ENCODE measurements at places on chromosomes 4 and X.

DNA sequence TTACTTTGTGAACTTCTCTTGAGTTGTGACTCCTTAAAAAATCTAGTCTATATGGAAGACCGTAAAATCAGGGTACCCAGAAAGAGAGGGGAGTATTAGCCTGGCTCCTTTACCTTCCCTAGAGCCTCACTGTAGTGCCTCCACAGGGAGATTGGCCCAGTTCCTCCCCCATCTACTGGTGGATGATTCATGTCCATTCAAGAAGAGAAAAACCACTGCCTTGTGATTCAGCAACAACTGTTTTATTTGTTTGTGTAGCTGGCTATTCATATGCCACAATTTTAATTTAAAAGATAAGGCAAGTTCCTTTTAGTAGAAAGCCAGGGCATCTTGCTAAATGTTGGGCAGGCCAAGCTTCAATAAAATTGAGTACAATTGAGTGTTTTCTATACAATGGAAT is 221.8 kb upstream of the KCNIP4 start:
- DNase-seq, result no peak

DNA sequence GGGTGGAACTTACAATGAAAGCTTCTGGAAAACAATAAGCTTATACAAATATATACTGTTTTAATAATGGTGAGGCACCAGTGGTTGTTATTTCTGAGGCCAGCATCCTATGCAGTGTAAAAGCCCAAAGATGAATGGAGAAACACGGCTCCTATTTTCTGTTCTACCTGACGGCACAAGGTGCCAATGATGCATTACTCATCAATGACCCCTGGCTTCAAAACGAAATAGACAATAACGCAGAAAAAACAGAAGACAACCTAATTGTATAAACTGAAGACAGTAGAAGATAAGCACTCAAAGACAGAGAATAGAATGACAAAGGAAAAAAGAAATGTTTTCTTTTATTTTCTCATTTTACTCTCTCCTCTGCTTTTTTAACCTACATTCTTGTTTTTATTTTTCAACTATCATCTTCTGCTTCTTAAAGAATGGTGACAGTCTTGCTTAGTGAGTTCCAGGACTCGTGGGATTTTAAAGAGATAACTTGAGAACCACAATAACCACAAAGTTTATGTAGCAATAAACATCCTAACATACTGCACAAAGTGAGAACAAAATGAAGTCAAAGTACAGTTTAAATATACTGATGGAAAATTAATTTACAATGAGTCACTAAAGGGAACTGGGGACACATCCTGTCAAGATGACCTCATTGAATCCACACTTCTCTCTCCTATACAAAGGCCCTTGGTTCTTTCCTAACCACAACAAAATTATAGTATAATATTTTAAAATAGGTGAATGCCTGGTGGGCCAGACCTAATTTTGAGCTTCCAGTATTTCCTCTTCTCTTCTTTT is 169.8 kb downstream of the BTC start:
- no peak for DNase-seq

- no peak for DNase-seq
These were observed 40.6 kb upstream of the THOC2 start for GRCh38 chrX:123773258-123773988.

DNA sequence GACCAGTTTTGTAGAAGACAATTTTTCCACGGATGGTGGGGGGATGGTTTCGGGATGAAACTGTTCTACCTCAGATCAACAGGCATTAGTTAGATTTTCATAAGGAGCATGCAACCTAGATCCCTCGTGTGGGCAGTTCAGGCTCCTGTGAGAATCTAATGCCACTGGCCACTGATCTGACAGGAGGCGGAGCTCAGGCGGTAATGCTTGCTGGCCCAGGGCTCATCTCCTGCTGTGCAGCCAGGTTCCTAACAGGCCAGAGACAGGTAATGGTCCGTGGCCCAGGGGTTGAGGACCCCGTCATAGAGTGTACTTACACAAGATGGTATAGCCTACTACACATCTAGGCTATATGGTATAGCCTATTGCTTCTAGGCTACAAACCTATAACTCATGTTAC is 7.0 kb downstream of the TEX11 start:
- DNase-seq, result no peak

DNA sequence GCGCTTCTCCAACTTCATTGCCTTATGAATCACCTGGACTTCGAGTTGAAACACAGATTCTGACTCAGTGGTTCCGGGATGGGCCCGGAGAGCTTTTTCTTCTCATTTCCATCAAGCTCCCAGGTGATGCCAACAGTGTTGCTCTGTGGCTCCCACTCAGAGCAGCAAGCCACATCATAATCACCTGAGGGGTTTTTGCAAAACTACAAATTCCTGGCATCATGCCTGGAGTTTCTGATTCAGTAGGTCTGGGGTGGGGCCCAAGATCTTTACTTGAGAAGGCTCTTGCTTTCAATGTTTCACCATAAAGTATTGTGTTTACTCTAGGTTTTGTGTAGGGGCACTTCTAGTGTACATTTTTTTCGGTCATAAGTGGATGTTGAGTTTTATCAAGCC is 7.0 kb downstream of the MTM1 start:
- peak; percentile 34 for DNase-seq

GRCh38 chr4:82367438-82368097 is 6.2 kb downstream of the HNRNPD start:
- DNase-seq, result no peak

GRCh38 chrX:1026263-1027015 is 186.0 kb downstream of the CRLF2 start:
- no peak for DNase-seq

- no peak for DNase-seq
These were observed 214.2 kb downstream of the NSUN7 start for GRCh38 chr4:40963897-40964478.

DNA sequence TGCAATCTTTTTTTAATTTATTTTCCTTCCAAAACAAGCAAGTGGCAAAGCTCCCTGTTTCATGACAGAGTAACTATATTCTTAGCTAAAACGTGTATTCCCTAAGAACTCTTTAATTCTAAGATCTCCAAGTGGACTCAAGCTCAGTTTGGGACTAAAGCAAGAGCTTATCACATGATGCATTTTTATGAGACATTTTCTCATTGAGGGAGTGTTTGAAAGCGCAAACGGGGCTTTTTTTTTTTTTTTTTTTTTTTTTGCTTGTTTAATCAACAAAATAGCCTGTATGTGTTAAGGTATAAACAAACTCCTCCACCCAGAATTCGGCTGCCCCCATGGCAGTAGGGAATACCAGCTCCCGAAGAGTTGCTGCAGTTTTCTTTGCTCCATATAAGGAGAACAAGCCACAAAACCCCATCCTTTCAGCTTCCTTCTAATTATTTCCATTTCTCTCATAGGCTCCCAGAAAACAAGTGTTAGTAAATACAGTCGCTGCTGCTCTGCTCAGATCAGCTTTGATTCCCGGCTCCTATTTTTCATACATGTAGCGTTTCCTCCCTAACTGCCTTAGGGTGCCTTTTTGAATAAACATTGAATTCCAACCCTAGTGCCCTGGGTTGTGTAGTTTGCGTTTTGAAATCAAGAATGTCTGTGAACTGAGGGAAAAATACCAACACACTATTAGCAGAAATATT is 669 bp upstream of the PPARGC1A start:
- DNase-seq, result no peak

- DNase-seq, result no peak
These were observed 58.3 kb upstream of the GUCY1A1 start for GRCh38 chr4:155608225-155608885.
